ENCODE measurements at places on chromosomes 3 and 15.

- H3K36me3 ChIP-seq = no peaks in the 10 kb centered on the region
- H3K4me1 ChIP-seq = no peaks in the 10 kb centered on the region
- no peaks in the 10 kb centered on the region for H3K27me3 ChIP-seq
- no peak overlapping the region for H3K4me3 ChIP-seq
Observed at GRCh38 chr3:46655271-46655670, 38.2 kb downstream of the ALS2CL start.

- H3K27me3 ChIP-seq = no peaks in the 10 kb centered on the region
- no peak overlapping the region for H3K4me3 ChIP-seq
Observed at GRCh38 chr3:30548600-30548999, 57.8 kb upstream of the TGFBR2 start.

DNA sequence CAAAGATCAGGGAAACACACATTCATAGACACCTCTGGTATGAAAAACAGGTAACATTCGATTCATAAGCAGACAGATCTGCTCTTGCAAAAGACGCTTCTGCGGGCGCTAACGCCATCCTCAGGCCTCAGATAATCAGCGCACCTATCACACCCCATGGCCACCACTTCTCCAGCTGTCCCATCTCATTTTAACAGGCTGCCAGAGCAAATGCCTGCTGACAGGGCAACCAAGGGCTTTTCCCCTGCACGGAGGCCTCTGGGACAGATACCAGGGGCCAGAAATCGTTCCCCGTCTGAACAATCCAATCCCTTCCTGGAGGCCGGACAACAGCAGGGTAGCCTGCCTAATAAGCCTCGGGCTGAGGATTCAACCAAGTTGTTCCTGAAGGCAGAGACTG, 15.2 kb downstream of the ABCC5 start:
- no peak for DNase-seq
- no peaks in the 10 kb centered on the region for H3K36me3 ChIP-seq
- no peak overlapping the region for H3K4me3 ChIP-seq
- no peaks in the 10 kb centered on the region for H3K4me1 ChIP-seq
- H3K27me3 ChIP-seq = no peaks in the 10 kb centered on the region

- no peak for DNase-seq
- no peaks in the 10 kb centered on the region for H3K36me3 ChIP-seq
- no peak overlapping the region for H3K27ac ChIP-seq
- no peaks in the 10 kb centered on the region for H3K27me3 ChIP-seq
- no peaks in the 10 kb centered on the region for H3K4me1 ChIP-seq
- H3K4me3 ChIP-seq = no peak overlapping the region
Observed at GRCh38 chr3:159246385-159246784, 444.5 kb downstream of the MFSD1 start.

Measured in breast epithelium (tissue), 4 donors.